Activated naive CD4-positive, alpha-beta T cell treated with anti-CD3 and anti-CD28 coated beads, Interleukin-2, amount 50 U/mL, for 72 hours (primary cell): ENCODE measurements at places on chromosomes 5 and 9.

DNA sequence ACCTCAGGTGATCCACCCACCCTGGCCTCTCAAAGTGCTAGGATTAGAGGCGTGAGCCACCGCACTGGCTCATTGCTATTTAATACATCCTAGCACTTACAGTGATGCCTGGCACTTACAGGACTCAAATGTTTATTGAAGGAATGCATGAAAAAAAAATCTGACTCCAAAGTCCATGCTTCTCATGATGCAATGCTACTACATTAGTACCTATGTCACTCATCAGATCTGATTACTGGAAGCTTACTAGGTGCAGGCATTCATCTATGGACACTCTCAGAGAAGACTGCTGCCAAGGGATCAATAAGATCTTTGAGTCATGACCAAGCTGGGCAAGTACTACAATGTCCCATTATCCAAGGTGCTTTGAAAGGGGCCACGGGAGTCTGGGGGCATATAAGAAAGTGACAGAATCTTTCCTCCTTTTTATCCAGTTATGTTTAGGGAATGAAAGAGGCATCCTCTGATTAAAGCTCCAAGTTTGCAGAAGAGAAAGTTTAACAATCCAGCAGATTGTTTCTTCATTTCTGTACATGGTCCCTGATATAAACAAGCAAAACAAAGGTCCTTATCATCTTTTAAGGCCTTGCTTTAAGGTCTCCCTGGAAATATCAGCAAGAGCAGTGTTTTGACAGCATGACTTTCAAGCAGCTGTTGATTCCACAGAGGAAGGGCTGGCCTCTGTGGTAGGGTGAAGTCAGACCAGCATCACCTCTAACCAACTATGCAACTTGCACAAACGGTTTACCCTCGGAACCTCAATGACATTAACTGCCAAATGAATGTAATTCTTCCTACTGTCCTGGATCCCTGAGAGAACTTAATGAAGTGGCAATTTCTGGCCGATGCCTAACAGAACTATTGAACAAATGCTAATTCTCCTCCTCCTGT, 35.9 kb downstream of the ARPC5L start:
- no peak for DNase-seq

DNA sequence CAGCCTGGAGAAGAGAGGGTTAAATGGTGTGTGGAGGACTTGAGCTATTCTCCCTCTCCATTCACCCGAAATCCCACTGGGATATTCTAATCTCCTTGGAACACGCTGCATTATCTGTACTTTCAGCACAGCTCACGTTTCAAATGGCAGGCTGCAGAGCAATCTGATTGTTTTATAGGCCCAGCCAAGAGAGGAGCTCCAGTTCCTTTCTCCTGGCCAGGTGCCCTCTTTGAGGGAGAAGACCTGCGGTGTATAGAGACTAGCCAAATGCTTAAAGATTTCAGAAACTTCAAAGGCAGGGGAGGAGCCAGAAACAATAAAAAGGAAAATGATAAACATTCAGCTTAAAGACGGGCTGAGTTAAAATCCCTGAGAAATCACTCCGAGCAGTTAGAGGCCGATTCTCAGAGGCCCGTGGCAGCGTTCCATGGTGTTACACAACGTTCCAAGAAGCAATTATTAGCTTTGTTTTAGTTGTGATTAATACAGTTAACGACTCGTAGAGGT, 564.0 kb upstream of the KLF4 start:
- no peak for DNase-seq

GRCh38 chr5:109455598-109456096, 45.9 kb upstream of the PJA2 start:
- DNase-seq = no peak

DNA sequence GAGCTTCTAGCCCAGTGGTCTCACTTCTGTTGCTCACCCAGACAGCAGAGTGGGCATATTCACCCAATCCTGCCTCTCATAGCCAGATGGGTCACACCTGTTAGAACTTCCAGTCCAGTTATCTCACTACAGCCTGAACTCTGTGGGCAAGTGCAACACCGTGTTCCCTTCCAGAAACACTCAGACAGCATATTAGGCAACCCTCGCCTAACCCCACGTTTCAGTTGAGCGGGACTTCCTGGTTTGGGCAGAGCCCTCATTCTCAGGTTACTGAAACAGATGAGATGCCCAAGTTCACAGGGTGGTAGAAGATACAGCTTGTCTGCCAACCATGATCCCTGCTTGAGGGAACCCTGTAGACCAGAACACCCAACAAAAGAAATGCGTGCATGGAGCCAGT, 538.2 kb downstream of the CYLC2 start:
- no peak for DNase-seq

DNA sequence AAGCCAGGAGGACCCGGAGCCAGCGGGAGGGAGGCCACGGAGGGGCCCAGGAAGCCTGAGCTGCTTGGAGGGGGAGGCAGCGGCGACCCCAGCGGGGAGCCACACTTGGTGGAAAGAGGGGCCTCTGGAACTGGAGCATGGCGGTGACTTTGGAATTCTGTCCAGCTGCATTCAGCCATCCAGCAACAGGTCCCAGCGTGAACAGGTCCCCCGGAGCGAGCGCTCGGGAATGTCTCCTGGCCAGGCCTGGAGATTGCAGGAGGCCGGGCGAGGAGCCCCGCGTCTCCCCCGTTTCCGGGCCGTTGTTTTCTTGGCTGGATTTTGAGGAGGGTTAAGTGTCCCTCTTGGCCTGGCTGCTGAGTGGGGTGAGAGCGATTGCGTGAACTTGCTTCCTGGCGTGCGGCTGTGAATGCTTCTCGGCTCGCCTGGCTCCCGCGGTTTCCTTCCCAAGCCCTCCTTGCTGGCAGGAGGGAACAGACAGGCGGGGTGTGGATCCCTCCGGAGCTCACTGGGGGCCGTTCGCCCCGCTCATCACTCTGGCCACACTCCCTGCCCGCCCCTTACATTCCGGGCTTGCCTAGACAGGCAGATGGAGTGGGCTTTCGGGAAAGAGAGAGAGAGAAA, 125.3 kb upstream of the IRX4 start:
- DNase-seq = no peak
